G401 (cell line): ENCODE measurements at places on chromosomes 16 and 17. TPM values are rescaled to one million over a fixed set of nuclear protein-coding genes. Genes with fewer than 3 reads are reported as not detected.

- DNase-seq = no peak
These were observed 37.4 kb downstream of the NLRC5 start for GRCh38 chr16:57026778-57027062.

The FSCN2 gene
- total RNA-seq = 0.80 and 1.4 TPM in 2 replicates

GRCh38 chr16:20868890-20869289 is 31.3 kb downstream of the DCUN1D3 start:
- DNase-seq = peak; percentile 22

GRCh38 chr17:73227379-73227778 is 34.3 kb downstream of the CPSF4L start:
- DNase-seq = no peak

GRCh38 chr16:27678955-27679354 is 129.0 kb downstream of the KATNIP start:
- DNase-seq = no peak

The MRM1 gene
- total RNA-seq = 9.9 and 18.4 TPM in 2 replicates

- DNase-seq = no peak
These were observed 16.9 kb downstream of the ITGAD start for GRCh38 chr16:31410082-31410481.
